ENCODE measurements at places on chromosomes 1 and 21.

- no peak for DNase-seq
These were observed 65.4 kb upstream of the ESRRG start for GRCh38 chr1:216788671-216789070.

GRCh38 chr1:160108888-160109662, 6.5 kb upstream of the ATP1A2 start:
- no peak for DNase-seq

- DNase-seq, result no peak
These were observed 83.1 kb downstream of the ESRRG start for GRCh38 chr1:216640100-216640499.

DNA sequence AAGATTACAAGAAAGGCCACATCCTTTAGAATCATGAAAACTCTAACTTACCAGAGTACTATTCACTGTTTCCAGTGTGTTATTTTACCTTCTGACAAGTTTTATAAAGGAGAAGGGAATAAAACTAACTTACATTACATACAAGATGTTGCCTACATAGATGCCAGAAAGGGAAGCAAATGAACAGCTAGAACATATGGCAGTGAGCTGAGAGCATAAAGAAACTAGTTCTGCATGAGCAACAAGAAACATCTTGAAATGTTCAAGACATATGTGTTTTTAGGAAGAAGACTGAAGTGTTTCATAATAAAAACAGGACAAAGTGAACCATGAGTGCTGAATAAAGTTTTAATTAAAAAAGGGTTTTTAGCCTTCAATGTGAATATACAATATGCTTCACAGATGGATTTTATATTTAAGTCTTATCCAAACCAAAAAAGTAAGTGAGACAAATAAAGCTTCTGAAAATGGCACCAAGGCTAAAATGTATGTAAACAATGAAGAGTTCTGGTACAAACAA, 39.4 kb downstream of the SLC5A9 start:
- no peak for DNase-seq

DNA sequence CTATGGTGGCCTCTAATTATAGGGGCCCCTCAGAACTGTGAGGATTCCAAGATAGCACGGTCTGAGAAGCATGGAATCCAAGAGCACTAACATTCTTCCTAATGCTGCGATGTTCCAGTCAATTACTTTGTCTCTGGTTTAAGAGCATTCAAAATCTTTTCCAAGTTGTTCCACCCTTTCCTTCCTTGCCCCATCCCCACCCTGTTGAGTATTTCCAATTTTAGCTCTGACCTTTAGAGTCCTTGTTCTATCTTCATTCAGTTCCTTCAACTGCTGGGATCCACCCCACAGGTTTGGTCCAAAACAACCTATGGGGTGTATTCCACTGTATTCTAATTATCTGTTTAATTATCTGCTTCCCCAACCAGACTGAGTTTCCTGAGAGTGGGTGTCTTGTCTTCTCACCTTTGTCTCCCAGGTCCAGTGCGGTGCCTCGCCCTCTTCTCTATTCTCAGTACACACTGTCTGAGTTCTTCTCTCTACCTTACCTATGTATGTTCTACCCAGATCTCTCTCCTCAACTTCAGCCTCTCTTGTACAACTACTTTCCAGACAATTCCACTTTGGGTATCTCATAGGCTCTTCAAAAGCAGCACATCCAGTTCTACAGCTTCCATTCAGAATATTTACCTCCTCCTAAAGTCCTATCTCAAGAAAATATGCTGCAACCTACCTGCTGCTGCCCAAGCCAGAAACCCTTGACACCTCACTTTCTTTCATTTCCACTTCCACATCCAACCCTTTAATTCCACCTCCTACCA, 25.0 kb upstream of the BCL9 start:
- DNase-seq, result no peak

GRCh38 chr21:33021667-33022066, 4.1 kb upstream of the OLIG2 start:
- DNase-seq, result no peak

GRCh38 chr21:34091032-34091431, 17.7 kb downstream of the MRPS6 start:
- no peak for DNase-seq

- DNase-seq, result no peak
These were observed 2.7 kb downstream of the RNASEL start for GRCh38 chr1:182586380-182586779.

All from GM18507 (cell line).